Activated naive CD4-positive, alpha-beta T cell (primary cell): ENCODE measurements at places on chromosomes 7 and 10.

DNA sequence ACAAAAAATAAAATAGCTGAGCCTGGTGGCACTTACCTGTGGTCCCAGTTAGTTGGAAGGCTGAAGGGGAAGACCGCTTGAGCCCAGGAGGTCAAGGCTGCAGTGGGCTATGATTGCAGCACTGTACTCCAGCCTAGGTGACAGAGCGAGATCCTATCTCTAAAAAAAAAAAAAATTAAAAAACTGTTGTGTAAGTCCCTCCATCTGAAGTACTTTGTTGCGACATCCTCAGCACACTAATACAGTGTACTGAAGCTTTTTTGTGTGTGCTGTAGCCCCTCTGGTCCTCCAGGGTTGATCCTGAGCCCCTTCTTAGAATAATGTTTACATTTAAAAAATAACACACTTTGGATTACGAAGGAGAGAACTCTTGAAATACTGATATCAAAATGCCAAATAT is 71.3 kb downstream of the PFKFB3 start:
- no peak for DNase-seq

GRCh38 chr10:44937196-44938005 is 22.2 kb upstream of the RASSF4 start:
- no peak for DNase-seq

GRCh38 chr7:47601119-47601880 is 19.4 kb upstream of the TNS3 start:
- DNase-seq, result no peak

DNA sequence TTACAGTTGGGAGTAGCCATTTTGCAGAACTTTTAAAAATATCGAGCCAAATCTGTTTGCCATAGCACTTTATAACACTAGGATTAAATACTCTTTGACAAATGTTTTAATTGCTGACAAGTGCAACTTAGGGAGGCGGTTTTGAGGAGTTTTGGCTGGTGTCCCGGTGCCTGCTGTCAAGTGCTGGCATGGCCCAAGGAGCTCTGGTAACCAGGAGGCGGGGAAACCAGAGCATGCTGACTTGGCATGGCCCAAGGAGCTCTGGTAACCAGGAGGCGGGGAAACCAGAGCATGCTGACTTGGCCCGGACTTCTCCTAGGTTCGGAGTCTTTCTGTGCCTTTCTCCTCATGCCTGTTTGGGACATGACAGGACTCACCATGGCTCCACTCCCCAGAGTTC is 30.8 kb upstream of the ZNF32 start:
- no peak for DNase-seq

DNA sequence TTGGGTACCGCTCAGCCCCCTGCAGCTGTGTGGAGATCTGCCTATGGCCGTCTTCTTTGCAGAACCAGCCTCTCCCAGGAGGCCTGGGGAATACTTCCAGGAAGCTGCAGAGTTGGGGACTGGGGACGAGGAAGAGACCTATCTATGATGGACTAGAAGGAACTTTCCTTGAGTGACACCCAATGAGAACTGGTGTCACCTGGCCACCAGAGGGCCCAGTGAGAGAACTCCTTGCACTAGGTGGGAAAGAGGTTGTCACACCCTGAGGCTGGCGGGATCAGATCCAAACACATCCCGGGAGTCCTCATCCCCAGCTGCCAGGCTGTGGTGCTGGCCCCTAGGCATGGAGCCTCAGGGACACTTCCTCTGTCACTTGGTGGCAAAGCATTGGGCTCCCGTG is 4.9 kb upstream of the GRID2IP start:
- no peak for DNase-seq

GRCh38 chr10:64011912-64012714 is 490.9 kb downstream of the REEP3 start:
- DNase-seq, result no peak

- DNase-seq, result no peak
Observed at GRCh38 chr7:106063692-106064091, 48.4 kb downstream of the SYPL1 start.

GRCh38 chr7:39228946-39229345 is 251.2 kb downstream of the POU6F2 start:
- no peak for DNase-seq

DNA sequence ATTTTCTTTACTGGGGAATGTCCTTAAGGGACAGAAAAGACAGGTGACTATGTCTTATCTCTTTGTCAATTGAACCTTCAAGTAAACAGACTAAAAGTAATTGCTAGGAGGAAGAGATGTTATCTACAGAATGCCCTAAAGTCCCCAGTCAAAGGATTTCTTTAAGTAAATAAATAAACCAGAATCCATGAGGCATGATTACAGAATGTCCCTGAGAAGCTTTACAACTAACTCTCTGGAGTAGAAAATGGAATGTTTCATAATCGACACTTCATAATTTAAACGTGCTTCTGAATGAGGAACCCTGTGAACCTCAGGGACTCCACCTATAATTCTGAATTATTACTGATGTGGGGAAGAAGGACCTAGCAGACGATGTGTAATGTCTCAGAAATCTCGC is 187.9 kb upstream of the IMMP2L start:
- DNase-seq, result no peak

- no peak for DNase-seq
Observed at GRCh38 chr7:129986600-129986999, 33.8 kb upstream of the UBE2H start.

DNA sequence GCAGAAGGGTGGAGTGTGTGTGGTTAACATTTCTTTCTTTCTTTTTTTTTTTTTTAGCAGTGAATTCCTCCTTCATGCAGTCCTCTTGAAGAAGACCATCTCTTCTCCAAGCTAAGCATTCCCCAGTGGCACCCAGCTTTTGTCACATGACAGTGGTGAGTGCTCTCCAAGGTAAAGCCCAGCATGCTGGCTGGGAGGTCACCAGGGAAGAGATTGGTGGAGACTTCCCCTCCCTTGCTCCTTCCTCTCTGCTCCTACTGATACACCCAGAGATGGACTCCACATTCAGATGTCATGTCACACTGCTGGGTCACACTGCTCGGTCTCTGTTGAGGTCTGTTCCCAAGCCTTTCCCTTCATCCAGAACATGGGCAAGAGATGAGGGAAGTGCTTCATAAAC is 55.3 kb downstream of the FRMPD2 start:
- no peak for DNase-seq

- no peak for DNase-seq
Observed at GRCh38 chr10:3685384-3685783, 99.6 kb downstream of the KLF6 start.

GRCh38 chr7:8343556-8343955 is 81.6 kb upstream of the ICA1 start:
- DNase-seq, result no peak

GRCh38 chr7:98628418-98628817 is 11.3 kb downstream of the NPTX2 start:
- DNase-seq, result no peak

DNA sequence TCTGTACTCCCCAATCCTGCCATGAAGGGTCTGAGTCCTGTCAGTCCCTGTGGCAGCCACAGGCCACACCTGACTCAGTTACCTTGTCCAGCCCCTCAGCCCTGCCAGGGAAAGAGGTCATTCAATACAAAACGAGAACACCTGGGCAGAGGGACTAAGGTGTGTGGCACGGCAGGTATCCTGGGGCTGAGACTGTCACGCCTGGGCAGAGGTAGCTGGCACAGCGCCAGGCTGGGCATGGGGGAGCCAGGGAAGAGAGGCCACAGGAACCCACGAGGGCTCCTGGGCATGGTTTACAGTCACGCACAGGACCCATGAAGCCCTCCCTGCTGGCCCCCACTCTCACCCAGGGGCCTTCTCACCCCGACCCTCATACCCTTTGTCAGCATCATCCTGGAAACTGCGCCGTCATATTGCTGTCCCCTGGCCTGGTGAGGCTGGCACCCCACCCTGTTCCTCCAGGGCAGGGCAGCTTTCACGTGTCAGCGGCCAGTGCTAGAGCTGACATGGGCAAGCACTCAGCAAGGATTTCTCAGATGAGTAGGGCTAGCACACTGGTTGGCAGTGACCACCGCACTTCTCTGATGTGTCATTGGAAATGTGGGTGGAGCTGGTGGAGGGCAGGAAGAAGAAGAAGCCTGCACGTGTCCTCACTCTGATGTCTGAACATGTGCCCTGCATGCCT is 42.7 kb downstream of the LRRC18 start:
- DNase-seq, result no peak

DNA sequence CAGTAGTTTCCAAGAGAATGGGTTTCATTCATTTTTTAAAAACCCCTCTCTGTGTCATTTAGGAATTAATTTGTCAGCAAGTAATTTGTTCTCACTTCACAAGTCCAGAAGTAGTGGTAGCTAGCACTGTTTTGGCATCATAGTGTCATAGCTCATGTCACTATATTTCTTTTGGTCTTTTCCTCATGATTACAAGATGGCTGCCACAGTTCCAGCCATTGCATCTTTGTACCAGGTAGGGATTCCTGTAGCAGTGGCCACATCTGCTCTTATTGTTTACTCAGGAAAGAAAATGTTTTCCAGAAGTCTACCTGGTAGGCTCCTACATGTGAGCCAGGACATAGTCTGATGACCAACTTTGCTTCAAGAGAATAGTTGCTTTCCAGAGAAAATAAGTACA is 16.2 kb downstream of the GALNT17 start:
- no peak for DNase-seq

GRCh38 chr7:25557930-25558329 is 329.6 kb upstream of the NPVF start:
- no peak for DNase-seq

- no peak for DNase-seq
Observed at GRCh38 chr10:11328264-11329061, 283.0 kb downstream of the USP6NL start.

- DNase-seq, result no peak
Observed at GRCh38 chr7:22771872-22772228, 44.9 kb downstream of the IL6 start.

DNA sequence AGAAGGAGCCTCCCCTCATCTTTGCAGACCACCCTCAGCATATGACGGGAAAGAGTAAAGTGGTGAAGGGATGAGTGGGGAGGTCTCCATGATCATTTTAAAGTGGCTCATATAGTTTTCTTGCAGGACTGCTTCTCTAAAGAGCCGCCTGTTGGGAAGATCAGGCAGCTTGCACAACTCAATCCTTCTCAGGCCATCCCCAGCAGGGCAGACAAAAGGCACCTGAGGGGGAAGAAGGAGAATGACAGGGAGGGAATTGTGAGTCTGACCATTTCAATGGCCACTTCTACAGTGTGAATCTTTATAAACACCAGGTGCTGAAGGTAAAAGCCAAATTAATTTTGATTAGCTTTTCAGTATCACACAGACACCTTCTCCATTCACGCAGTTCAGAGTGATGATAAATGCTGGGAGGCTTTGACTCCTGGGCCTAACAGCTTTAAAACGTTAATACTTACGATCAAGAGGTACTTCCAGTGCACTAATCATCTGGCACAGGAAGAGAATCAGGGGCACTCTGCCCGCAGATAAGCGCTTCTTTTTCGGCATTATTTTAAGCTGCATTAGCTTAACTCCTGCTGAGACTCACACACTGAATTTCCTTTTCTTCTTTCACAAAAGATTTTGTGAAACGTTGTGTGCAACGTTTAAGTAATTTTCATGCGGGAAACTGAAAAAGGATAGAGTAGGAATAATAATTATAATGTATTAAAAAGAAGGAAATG is 109.5 kb upstream of the LAMB4 start:
- DNase-seq, result no peak

GRCh38 chr7:2701832-2702593 is 14.0 kb downstream of the AMZ1 start:
- DNase-seq, result no peak

DNA sequence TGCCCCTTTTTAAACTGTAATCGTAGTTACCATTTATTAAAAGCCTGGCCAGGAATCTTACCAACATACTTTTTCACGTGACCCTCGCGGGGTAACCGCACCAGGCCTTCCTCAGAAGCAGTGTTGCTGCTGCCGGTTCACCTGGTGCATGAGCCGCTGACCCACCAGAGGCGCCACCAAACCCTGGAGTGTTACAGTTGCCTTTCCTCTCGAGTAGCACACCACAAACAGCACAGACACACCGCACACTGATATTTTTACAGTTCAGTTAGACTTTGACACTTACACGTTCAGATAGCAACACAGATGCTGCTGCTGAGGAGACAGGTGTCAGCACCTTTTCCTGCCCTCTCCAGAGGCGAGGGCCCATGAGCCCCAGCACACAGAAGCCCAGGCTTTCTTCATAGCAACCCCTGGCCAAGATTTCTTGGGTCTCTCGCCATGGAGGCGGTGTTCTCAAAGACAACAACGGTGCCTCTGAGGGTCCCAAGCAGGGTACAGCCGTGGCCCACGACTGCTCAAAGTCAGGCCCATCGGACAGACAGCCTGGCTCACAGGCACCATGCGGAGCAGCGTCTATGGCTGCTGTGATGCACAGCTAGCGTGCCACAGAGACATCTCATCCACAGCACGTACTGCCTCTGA is 123.1 kb downstream of the DIP2C start:
- DNase-seq, result no peak

- no peak for DNase-seq
Observed at GRCh38 chr7:80334908-80335307, 177.0 kb downstream of the GNAT3 start.

- no peak for DNase-seq
Observed at GRCh38 chr10:53395449-53395848, 622.9 kb upstream of the MBL2 start.

GRCh38 chr10:69285699-69286098 is 7.4 kb downstream of the HK1 start:
- no peak for DNase-seq

GRCh38 chr10:77197544-77197943 is 440.1 kb downstream of the KCNMA1 start:
- DNase-seq, result no peak

DNA sequence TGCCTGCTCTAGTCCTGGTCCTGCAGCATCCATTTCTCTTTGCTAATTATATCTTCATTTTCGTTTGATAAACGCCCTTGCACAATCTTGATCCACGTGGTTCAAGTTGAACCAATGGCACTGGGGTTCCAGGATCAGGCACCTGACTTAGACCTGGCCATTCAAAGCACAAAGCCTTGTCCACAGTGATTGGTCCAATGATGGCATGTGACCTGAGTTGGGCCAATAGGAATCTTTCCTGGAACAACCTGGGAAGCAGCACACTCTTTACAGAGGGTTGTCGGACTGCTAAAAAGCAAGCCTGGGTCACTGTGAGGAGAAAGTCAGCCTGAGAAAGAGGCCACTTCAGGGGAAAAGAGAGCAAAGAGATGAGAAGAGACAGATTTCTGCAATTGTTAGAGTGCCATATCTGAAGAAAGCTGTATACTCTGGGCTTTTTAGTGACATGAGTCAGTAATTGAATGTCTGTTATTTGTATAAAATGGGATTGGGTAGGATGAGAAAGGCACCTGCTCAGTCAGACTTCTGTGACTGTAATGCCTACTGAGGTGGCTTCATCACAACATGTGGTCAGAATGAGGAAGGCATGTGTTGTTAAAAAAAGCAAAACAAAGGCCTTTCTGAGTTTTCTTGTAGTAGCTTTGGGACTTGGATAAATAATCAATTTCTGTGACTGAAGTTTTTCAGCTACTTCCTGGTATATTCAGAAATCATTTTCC is 4.4 kb upstream of the STEAP4 start:
- DNase-seq, result no peak

GRCh38 chr10:126599949-126600682 is 70.4 kb downstream of the C10orf90 start:
- no peak for DNase-seq
